H7 (cell line): ENCODE measurements at places on chromosomes 3 and 15. TPM values are rescaled to one million over a fixed set of nuclear protein-coding genes. Genes with fewer than 3 reads are reported as not detected.

- no peak for DNase-seq
Observed at GRCh38 chr15:99966815-99967214, 233.6 kb upstream of the LYSMD4 start.

GRCh38 chr3:51670823-51671733 lies at the start of gene TEX264:
TSS of gene TEX264 (plus strand) at chr3:51671252. CDS start at chr3:51674305, 3,053 bp downstream.
- DNase-seq: peak; percentile 93

Gene ARHGEF26
- total RNA-seq: 5.4 and 6.0 TPM in 2 replicates

- no peak for DNase-seq
Observed at GRCh38 chr3:179018808-179019207, 52.8 kb downstream of the ZMAT3 start.

DNA sequence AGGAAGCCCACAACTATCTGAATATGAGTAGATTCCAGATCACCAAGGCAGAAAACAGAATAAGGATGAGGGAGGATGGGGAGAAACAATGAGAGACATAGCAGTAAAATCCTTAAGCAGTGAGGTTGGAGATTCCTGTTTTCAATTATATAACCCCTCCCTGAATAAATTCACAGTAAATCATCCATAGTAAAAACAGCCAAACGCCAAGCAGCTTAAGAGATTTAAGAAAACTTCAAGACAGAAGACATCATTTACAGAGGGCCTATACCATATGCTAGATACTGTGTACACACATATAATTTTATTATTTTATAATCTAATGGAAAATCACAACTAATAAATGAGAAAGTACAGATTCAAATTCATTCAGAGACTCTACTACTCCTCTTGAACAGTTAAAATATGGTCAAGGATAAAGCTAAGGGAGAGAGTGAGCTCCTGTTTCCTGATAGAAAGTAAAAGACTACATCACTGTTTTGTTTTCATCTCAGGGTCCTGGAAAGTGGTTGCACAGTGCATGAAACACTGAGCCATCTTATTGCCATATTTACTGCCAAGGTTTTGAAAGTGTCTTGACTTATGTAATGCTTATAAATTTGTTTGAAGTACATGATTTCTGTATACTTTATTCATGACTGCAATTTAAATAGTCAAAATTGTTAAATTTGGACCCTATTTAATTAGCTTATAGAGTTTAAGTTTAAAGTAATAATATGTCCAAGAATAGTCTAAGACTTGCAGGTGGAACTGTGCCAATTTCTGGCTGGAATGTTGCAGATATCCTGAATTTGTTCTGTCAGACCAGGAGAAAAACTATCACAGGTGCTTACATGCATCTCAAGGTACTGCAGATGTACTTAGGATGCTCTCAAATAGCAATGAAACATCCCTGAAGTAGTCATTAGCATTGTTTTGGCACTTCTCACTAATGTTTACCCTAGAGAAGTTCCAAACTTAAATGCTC lies 141.4 kb downstream of the TBL1XR1 start:
- no peak for DNase-seq
